ENCODE measurements at places on chromosomes 7 and 10.

DNA sequence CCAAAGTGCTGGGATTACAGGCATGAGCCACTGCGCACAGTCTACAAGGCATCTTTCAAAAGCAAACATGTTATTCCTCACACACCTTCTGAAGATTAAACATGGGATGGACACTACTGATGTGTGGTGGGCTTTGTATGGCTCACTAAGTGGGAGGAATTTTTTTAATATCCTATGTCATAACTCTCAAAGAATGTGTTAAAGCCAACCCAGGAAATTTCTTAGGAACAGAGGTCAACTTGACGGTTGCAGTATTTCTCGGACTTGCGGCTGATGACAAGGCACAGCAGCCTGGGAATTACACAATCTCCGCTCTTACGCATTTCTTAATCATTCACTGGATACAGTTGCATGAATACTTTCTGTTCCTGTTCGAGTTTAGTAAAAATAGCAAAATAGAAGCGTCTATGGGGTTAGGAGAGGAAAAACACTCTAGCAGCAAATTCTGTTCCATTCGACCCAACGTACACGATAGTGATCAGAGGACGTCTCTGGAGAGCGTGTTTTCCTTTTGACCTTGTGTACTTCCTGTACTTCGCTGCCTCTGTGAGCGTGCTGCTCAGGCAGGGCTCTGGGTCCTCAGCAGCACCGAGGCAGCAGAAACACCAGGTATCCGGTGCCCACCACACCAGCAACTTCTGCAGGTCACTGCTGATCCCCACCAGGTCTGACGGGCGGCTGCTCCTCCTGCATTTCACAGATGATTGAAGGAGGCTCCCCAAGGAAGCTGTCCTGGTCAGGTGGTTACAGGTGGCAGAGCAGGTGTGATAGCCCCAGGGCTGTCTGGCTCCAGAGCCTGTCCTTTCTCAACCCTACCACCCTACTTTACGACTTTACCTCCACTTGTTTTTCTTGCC lies 26.4 kb upstream of the SRGN start:
- no peak for DNase-seq

DNA sequence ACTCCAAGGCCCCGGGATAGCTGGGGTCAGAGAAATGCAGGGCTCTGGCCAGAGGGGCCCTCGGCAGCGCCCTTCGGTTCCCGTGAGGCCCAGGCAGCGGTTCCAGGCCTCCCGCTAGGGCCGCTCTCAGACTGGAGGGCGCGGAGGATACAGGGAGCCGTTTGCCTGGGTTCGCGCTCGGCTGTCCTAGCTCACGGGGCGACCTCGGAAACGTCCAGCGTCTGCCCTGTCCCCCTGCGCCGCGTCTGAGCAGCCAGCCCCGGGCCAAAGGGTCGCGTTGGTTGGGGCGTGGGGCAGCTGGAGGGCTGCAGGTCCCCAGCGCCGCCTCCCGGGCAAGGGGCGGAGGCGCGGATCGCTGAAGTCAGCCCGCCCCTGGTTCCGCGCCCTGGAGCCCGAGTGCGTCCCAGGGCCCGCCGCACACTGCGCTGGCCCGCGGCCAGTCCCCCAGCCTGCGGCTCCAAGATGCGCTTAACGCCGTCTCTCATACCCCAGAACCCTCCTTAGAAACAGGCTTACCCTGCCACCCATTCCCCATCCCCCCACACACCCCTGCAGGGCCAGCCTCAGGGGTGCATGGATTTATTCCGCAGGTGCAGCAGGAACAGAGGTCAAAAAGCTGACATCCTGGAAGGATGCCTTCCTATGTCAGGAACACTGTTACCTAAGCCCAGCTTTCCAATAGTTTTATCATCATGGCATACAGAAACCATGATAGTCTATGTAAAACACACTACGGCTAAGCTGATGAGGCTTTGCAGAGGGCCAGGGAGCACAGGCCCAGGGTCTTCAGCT lies 22.1 kb upstream of the OPN4 start:
- no peak for DNase-seq

- DNase-seq = no peak
Measured at GRCh38 chr7:79084423-79084822, 369.0 kb downstream of the MAGI2 start.

GRCh38 chr10:1214882-1215540 lies 158.8 kb downstream of the WDR37 start:
- peak; percentile 20 for DNase-seq

DNA sequence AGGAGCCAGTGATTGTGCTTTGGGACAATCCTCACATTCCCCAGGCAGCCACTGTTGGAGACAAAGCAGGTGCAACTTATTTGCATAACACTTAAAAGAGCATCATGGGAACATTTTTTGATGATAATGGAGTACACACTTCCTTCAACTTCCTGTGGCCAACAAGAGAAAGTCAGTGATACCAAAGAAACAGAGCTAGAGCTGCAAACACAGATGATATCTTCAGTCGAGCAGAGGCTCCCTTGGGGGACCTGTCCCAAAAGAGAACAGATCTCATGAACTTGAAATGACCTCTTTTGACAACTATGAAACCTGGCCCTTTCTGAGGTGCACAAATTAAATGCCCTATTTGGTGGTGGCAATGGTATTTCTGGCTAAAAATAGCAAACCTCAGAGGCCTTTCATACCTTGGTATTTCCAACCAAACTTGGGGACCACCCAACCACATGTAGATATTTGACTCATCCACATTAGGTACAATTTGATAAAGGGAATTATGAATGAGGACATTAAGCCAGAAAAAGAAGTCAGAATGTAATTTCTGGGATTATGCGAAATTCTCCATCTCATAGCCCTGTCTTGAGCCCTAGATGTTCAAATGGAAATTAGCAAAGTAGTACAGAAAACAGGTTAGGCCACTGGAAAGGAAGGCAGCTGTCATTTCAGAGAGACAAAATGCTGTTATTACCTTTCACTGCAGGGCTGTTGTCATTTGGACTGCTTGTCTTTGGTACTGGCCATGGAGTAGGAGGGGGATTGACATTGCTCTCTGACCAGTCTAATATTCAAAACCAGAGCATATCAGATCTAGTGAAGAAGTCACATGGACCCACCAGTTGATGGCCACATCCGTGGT lies 146.2 kb downstream of the ICA1 start:
- DNase-seq = no peak

GRCh38 chr10:5446390-5446926 lies 34.1 kb downstream of the NET1 start:
- no peak for DNase-seq

All from D341Med (cell line).